CD4-positive, CD25-positive, alpha-beta regulatory T cell (primary cell): ENCODE measurements at places on chromosomes 6 and 20. TPM values are rescaled to one million over a fixed set of nuclear protein-coding genes. Genes with fewer than 3 reads are reported as not detected.

DNA sequence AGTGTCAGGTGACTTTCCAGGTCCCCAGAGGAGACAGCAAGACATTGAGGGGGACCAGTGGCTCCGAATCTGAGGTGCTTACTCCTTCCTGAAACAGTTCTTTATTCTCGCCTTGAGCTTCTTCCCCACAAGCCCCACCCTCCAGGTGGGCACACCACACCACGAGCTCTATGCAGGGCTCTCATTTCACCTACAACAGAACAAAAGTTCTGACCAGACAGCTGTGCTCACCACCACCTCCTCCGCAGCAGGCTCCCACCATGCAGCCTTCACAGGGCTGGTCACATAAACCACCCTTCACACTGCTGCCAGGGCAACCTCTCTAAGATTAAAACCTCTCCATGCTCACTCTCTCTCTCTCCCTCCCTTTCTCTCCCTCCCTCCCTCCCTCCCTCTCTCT is 384.5 kb upstream of the ARID1B start:
- DNase-seq, result no peak

DNA sequence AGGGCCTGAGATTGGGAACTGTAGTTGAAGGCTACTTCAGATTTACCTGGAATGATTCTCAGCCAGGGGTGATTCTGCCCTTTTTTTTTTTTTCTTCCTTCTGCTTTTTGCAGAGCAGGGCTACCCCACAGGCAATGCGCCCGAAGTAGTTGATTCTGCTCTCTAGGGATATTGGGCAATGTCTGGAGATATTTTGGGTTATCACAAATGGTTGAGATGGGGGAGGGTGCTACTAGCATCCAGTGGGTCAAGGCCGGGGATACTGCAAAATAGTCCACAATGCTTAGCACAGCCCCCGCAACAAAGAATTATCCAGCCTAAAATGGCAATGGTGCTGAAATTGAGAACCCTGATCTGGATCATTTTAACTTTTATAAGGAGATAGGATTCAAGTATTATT is 71.2 kb upstream of the ZMYND8 start:
- DNase-seq, result no peak

GRCh38 chr20:31831211-31831610 is 12.1 kb downstream of the MYLK2 start:
- no peak for DNase-seq

- DNase-seq, result no peak
These were observed 145.0 kb downstream of the DST start for GRCh38 chr6:56497691-56498090.

DNA sequence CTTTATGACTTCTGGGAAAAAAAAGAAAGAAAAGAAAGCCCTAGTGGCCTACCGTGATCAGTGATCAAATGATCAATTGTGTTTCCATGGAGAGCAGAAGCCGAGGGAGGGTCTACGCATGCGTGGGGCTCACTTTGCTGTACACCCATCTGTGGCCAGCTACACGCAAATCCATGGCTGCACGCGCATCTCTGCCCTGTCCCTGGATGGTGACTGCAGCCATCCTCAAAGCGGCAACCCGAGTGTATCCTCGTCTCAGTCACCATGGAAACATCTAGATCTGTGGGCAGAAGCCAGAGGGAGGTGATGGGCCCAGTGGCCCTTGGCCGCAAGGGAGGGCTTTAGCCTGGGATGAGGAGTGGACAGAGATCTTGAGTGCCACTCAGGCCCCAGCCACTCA is 785 bp upstream of the ULBP3 start:
- DNase-seq, result no peak

DNA sequence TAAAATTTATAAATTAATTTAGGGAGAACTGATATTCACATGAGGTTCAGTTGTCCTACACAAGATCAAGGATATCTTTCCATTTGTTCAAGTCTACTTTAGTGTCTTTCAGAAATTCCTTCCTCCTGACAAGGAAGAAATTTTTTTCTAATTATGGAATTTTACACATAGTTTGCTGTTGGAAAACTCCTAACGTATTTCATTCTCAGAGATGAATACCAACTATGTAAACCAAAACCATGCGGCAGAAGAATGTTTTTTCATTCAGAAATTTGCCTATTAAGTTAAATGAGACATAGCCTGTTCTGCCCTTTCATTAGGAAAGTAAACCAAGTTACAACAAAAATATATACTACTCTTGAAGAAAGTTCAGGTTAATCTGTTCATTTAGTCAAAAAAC is 111.2 kb upstream of the PRDM1 start:
- no peak for DNase-seq

GRCh38 chr6:139355172-139355571 is 19.3 kb downstream of the CITED2 start:
- DNase-seq, result no peak

DNA sequence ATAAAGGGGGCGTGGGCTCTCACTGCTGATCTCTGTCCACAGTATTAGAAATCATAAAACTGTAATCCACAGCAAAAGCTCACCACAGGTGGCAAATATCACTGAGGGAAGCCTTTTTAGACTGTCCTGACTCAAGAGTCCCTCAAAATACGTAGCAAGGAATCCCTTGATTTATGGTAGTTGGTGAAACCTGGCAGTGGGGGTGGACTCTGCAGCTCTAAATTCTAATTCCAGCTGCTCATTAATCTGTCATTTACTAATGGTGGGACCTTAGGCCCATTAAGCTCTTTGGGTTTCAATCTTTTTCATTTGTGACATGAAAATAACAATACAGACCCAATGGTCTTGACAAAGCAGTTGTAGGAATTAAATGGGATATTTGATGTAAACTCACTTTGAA is 32.3 kb downstream of the GMDS start:
- no peak for DNase-seq

DNA sequence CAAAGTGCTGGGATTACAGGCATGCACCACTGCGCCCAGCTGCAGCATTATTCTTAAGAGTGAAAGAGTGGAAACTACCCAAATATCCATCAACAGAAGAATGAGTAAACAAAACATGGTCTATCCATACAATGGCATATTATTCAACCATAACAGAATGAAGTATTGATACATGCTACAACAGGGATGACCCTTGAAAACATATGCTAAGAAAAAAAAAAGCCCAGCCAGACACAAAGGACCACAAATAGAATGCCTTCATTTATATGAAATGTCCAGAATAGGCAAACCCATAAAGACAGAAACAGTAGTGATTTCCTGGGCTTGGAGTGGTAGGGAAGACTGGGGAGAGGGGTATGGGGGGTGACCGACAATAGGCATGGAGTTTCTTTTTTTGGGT is 7.1 kb downstream of the TUBB2B start:
- DNase-seq, result no peak

GRCh38 chr20:3686867-3687321 is 5.1 kb upstream of the ADAM33 start:
- no peak for DNase-seq

- DNase-seq, result peak; percentile 80
These were observed 88.2 kb upstream of the ATXN1 start for GRCh38 chr6:16849280-16849987.

DNA sequence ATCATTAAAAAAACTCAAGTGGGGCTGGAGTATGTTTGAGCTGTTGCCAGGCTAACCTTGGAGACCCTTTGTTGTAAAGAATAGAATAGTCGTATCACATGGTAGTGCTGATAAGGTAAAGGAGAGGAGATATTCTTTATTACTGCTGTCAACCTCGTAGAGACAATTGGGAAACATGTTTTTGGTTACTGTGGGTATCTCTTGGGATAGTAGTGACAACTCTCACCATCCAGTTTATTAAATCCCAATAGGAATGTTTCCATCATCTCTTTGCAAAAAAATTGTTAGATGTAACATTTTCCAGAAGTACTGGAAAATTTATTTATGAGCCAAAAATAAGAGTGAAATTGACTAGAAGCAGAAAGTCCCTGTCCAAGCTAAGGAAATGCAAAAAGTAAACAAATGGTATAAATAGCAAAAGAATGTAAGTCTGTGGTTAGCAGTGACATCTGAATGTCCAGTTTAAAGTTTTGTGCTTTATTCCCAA is 829.3 kb upstream of the CITED2 start:
- DNase-seq, result no peak

DNA sequence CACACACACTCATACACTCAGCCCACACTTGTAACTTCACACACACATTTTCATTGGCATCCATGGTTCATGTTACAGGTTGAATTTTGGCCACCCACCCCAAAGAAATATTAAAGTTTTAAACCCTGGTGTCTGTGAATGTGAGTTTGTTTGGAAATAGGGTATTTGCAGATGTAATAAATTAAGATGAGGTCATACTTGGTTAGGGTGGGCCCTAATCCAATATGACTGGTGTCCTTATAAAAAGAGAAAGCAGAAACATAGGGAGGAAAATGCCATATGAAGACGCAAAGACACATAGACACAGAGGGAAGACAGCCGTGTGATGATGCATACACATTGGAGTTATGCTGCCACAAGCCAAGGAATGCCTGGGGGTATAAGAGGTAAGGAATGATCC is 39.7 kb upstream of the HDDC2 start:
- DNase-seq, result no peak

DNA sequence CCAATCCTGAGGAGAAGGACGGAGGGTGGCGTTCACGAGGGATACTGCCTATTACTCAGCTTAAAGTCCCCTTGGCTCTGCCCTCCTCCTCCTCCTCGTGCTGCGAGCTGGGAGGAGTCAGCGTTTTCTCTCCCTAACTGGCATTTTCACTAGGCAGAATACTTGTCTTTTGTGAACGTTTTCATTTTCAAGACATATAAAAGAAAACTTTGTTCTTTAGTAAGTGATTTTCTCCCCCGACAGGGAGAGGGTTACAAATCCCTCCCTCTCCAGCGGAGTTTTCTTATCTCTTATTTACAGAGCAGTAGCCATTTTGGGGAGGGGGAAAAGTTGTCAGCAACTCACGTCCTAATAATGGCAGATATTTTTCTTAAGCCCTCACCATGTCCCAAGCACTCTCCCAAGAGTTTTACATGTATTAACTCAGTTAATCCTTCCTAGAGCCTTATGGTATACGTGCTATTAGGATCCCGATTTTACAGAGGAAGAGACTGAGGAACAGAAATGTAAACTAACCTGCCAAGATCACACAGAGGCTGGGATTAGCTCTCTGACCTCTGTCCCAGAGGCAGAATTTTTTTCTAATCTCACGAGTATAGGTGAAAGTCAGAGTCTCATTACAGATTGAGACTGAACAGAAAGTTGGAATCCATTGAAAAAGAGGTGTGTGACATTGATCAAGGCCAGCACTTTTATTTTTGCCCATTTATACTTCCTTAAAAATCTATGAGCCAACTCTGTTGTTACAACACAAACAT is 30.0 kb upstream of the ZNF217 start:
- DNase-seq, result peak; percentile 53

DNA sequence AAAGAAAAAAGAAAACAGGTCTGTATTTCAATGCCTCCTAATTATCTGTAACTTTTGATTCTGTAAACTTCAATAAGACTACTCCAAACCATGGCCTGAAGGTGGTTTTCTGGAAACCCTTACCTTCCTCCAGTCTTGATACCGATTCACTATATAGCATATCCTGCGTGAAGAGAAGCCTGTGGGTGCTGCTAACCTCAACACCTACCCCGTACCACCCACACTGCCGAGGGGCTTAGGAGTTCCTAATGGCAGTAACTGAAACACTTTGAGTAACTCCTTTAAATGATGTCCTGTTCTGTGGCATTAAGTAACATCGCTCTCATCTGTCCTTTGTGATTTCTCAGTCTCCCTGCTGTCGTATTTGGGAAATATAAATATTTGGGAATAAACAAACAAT is 104.5 kb upstream of the CARMIL1 start:
- DNase-seq, result no peak

GRCh38 chr6:136076496-136076895 is 173.6 kb downstream of the MTFR2 start:
- no peak for DNase-seq

- no peak for DNase-seq
These were observed 36.6 kb downstream of the MOCS1 start for GRCh38 chr6:39897698-39898097.

DNA sequence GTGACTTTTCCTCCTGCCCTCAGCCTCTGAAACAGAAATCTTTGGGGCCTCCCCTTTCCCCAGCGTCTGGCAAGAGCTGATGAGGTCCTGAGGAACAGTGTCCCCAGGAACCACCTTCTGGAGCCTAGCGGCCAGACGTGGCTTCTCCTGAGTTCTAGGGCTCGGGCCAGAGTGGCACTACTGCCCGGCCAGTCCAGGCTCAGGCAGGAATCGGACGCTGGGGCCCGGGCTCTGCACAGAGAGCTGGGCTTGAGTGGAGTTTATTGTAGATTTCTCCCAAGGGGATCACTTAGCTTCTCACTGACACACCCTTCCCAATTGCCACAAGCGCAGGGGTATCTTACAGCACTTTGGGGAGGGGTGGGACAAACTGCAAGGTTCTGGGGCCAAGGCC is 20.2 kb downstream of the SDCBP2 start:
- DNase-seq, result no peak

GRCh38 chr6:11711003-11711983 is 67.3 kb downstream of the ADTRP start:
- DNase-seq, result peak; percentile 39

DNA sequence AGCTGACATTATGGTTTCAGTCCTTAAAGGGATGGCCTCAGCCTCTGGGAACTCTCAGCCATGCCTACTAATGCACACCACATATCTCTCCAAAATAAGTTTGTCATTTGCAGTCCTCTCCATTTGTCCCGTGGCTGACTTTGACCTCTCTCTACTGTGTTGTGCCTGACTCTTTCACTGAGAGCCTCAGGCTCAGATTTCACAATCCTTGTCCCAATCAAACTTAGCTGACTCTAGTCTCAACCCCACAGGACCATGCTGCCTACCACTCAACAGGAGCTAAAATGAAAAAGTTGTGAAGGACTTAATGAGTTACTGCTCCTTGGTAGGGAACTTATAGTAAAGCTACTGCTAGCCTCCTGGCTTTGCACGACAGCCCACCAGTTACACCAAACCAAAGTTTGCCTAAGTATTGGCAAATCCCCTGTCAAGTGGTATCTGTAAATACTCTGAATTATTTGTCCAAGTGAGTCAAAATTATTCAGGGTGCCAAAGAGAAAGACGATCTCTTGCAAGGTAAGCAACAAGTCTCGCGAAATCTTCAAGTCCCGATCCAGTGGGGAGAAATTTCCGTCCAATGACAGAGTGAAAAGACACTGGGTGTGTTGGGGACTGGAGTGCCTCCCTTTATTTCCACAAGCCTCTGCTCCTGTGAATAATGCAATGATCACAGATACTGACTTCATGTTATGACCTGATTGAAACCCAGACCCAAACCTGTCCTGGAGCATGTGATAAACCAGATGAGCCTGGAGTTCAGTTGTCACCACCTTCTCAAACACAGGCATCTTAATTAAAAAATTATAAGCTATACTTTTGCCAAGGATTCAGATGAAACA is 124.4 kb upstream of the FOXQ1 start:
- no peak for DNase-seq

The AFDN gene
- 2.4 TPM for polyA plus RNA-seq

The SSTR4 gene
- not detected for polyA plus RNA-seq

The KATNA1 gene
- polyA plus RNA-seq, result 29.3 TPM

The ADGB gene
- polyA plus RNA-seq, result not detected

The BACH2 gene
- 3.8 TPM for polyA plus RNA-seq

The PHF1 gene
- polyA plus RNA-seq, result 58.6 TPM

The BTN1A1 gene
- 0.33 TPM for polyA plus RNA-seq

The RCAN2 gene
- polyA plus RNA-seq, result 0.08 TPM

The COL11A2 gene
- 0.34 TPM for polyA plus RNA-seq

The SLC35D3 gene
- polyA plus RNA-seq, result not detected

The TMC2 gene
- polyA plus RNA-seq, result not detected

The PTPN1 gene
- 31.7 TPM for polyA plus RNA-seq

The NRN1 gene
- not detected for polyA plus RNA-seq

The LRRC73 gene
- not detected for polyA plus RNA-seq

The EMILIN3 gene
- not detected for polyA plus RNA-seq

The ZBTB9 gene
- polyA plus RNA-seq, result 4.5 TPM

The TAAR8 gene
- not detected for polyA plus RNA-seq

The NKX2-4 gene
- polyA plus RNA-seq, result not detected

The DEFB124 gene
- polyA plus RNA-seq, result not detected
